ENCODE measurements at places on chromosomes 3 and 15.

- DNase-seq = no peak
Measured at GRCh38 chr3:126961191-126961790, 21.6 kb upstream of the PLXNA1 start.

GRCh38 chr15:45637552-45638033, 2.8 kb downstream of the SQOR start:
- DNase-seq = peak; percentile 50

DNA sequence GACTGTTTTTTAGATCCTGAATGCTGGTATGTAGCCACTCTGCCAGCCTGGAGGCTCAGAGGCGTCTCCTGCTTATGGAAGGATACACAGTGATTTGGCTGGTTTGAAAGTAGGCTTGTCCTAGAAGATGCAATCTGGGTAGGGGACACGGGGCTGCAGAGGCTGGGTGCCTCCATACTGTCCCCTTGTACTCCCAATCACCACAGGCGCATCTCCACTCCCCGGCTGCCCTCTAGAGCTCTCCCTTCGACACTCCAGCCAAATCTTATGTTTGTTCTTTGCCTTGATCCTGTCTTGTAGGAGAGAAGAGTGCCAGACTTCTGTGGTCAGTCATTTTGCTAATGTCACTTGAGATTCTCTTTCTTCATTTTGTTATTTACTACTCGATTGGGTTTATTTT, 168.8 kb upstream of the THRB start:
- DNase-seq = no peak

- DNase-seq = peak; percentile 34
Measured at GRCh38 chr3:187212196-187212545, 14.9 kb downstream of the RTP1 start.

DNA sequence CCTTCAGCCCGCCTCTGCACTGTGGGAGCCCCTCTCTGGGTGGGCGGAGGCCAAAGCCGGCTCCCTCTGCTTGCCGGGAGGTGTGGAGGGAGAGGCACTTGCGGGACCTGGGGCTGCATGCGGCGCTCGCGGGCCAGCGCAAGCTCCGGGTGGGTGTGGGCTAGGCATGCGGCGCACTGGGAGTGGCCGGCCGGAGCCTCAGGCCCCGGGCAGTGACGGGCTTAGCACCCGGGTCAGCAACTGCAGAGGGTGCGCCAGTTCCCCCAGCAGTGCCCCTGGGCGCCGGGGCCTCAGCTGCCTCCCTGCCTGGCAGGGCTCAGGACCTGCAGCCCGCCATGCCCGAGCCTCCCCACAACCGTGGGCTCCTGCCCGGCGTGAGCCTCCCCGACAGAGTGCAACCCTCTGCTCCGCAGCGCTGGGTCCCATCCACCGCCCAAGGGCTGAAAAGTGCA, 98.9 kb upstream of the POU1F1 start:
- no peak for DNase-seq

DNA sequence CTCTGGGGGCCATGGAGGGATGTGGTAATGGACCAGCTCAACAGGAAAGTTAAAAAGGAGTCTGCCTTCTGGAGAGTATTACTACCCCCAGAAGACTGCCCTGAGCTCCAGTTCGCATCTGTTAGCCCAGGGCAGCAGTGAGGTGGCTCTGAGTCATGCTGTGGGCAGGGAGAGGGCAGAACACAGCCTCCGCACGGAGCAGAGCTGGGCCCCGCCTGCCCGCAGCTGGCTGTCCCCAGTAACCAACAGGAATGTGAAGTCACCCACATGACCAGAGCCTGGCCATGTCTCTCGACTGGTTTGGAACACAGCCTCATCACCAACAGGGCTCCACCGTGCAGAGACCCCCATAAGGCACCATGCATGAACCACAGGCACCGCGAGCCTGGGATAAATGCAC, 62.1 kb downstream of the CYFIP1 start:
- DNase-seq = no peak

DNA sequence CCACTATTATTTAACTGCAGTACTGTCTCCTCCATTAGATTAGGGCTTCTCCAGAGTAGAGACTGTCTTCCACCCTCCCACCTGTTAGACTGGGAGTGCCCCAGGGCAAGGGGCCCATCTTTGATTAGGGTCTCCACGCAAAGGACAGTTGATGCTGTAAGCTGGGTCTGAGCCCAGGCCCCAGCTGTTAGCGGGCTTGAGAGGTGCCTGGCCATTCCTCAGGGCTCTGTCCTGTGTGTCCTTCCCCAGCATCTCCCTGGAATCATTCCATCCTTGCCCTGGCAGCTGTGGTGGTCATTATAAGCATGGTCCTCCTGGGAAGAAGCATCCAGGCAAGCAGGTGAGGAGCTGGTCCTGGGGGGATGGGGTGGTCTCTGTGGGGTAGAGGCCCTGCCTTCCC, 6.1 kb downstream of the SLC51B start:
- DNase-seq = no peak

DNA sequence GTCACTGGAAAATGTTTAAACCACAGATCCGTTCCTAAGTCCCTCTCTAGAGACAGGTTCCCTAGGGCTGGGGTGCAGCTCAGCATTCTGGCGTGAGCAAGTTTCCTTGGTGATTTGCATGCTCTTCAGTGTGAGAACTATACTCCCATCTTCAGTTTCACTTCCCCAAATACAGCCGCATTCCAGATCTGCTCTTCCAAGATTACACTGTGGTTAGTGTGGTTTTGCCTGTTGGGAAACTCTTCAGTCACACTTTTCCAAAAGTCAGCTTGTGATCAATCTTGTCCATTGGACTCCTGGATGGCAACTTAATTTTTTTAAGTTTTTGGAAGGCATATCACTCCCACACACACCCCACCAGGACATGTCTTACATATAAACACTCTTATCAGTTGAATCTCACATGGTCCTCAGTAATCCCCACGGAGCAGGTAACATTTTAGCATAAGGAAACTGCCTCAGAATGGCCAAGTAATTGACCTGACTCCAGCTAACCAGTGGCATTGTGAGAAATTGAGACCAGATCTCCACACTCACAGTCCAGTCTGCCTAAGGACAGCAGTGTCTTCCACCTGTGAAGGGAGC, 33.5 kb upstream of the PTPN23 start:
- no peak for DNase-seq

DNA sequence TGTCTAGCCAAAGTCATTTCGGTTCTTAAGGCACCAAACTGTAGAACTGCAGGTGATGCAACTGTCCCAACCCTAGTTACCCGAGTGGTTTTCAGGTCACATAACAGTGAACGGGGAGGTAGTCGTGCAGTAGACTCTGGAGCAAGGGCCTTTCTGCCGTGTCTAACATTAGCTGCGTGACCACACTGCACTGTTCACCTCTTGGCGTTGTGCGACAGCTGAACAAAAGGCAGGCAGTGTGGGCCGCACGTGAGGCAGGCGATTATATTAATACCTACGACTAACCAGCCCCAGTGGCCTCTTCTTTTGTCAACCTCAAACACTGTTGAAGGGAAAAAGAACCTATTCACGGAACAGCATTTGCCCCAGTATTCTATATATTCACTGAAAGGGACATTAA, 2.8 kb downstream of the LRRN1 start:
- no peak for DNase-seq

DNA sequence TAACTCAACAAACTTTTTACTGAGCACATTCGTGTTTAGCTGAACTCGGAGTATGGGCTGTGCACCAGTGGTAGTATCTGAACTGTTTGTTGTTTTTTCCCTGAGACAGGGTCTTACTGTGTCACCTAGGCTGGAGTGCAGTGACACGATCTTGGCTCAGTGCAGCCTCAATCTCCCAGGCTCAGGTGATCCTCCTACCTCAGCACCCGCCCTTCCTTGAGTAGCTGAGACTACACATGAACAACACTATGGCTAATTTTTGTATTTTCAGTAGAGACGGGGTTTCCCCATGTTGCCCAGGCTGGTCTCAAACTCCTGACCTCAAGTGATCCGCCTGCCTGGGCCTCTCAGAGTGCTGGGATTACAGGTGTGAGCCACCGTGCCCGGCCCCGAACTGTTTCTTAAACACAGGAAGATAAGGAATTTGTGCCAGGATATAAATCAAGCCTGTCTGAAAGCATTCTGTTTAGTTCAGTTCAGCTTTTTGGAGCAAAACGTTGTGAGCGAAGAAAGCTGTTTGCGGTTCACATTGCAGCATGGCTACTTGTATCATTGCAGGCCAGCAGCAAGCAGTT, 40.4 kb upstream of the SKOR1 start:
- no peak for DNase-seq

DNA sequence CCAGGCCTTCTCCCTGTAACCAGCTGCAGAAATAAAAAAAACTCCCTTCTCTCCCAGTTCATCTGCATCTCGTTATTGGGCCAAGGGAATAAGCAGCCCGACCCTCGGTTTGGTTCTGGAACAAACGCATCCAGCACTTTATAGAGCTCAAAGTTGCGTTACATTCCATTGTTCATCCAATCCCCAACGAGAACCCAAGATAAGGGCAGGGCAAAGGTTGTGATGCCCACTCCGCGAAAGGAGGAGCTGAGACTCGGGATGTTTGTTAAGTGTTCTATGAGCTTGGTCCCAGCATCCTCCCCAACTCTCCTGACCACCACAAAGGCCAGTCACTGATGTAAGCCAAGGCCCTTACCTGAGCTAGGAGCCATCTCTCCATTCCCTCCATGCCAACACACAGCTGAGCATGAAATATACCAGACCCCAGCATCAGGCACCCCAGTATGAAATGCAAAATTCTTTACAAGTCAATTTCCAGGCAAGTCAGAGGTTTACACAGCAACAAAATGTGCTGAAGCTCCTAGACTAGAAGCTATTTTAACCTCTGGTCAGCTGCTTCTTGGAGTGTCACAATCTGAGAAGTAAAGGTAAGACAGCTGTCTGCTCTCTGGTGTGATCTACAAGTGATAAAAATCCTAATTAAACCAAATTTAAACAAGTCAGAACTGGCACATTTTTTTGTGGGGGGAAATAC, 17.9 kb downstream of the CCDC12 start:
- no peak for DNase-seq

- DNase-seq = no peak
Measured at GRCh38 chr3:134645515-134645914, 5.3 kb downstream of the KY start.

- no peak for DNase-seq
Measured at GRCh38 chr3:64766440-64766839, 78.6 kb upstream of the ADAMTS9 start.

DNA sequence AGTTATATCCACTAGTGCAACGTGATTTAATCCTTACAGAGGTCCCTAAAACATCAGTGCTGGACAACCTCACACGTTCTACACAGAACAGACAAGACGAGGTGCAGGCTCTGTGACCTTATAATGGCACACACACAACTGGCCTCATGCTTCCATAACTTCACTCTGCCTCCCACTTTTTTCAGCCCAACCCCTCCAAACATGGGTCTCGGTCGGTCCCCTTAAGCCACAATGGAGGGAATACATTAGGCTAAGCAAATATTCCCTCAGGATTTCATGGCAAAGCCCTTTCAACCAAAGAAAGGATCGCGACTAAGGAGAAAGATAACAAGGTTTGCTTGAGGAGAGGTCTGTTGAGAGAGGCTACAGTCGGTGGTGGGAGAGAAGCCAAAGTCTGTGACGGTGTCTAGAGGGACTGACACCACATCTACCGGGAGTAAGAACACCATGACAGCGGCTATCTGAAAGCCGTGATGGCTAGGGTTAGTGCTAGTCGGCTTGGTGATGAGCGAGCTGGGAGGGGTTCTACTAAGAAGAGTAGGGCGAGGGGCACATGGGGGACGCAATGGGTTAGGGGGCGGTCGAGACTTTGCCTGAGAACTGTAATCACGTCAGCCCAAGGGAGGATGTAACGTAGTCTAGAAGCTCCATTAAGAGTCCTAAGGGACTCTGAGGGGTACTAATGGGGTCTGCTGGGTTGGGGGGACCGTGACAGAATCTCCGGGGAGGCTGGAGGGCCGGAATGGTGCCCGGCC, 1.0 kb downstream of the MYO9A start:
- DNase-seq = no peak

- no peak for DNase-seq
Measured at GRCh38 chr3:155110996-155111901, 31.1 kb downstream of the MME start.

DNA sequence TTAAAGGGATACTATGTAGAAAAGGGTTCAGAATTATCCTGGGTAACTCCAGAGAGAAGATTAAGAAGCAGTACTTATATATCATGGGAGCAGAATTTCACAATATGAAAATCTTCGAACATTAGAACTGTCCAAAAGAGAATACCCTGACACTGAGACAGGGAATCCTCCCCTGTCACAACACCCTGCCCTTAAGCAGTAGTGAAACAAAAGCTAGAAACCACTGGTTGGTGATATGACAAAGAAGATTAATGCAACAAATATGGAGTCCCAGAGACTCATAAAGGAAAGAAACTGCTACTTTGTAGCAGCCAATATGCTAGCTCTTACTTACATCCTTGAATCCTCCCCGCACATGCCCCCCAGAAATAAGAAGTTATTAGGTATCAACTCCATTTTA, 18.5 kb downstream of the MIX23 start:
- DNase-seq = no peak

DNA sequence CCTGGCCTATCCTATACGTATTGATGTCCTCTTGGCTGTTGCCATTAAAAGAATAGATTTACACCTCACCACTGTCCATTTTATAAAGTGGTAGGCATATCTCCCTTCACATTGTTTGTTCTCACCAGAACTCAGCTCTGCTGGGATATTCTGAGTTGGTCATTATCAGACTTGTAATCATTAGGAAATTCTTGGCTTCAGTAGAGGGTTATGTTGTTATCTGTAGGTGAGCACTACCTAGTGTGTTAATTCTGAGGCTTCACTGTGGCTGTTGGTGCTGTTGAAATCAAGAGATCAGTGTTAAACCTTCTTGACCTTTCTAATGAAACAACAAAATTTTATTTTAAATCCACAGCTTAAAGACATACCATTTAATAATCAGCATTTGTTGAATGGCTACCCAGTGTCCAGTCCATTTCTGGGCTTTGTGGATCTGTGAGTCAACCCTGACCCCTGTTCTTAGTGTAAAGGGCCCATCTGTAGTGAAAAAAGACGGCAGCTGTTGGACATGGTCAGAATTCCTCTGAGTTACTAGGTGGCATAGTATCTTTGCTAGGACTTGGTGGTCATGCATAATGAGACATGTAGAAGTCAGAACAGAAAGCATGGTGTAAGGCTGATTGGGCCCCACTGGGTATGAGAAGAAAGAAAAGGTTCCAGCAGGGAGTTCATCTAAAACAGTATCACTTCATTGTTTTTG, 32.9 kb upstream of the P4HTM start:
- DNase-seq = no peak

DNA sequence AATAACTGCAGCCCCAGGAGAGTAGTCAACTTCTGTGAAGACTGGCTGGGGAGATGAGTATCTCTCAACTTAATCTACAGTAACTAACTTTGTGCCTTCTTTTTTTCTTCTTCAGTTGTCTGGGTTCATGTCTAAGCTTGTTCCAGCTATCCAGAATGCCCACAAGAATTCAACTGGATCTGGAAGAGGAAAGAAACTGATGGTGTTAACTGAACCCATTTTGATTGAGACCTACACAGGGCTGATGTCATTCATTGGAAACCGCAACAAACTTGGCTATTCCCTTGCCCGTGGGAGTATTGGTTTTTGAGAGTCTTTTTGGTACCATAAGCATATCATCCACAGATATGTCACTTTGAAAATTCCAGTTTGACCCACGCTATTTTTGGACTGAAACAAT, 148.7 kb downstream of the TPRG1 start:
- DNase-seq = no peak

- peak; percentile 42 for DNase-seq
Measured at GRCh38 chr15:88657326-88658069, 18.7 kb downstream of the ISG20 start.
